Putamen (tissue), 1 donor: ENCODE measurements at places on chromosomes 5 and 9.

- no peak for DNase-seq
These were observed 2.9 kb upstream of the VCP start for GRCh38 chr9:35075358-35075757.

- no peak for DNase-seq
These were observed 115.8 kb upstream of the SLC25A48 start for GRCh38 chr5:135718651-135719050.

DNA sequence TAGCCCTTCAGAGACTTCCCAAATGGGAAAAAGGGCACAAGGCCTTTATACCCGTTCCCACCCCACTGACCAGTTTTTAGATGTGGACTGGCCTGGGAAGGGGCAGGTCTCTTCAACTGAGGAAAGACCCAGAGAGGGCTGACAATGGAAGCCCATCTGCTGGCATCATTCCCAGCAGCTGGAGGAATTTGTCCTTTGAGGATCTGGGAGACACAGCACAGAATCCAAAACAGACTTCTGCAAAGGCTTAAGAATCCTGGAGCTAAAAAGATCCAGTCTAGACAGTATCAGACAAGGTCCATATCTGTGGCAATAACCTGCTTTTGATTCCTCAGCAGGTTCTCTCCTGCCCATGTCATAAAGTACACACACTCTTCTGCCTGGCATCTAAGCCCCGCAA lies 329.2 kb downstream of the TMEM167A start:
- no peak for DNase-seq

DNA sequence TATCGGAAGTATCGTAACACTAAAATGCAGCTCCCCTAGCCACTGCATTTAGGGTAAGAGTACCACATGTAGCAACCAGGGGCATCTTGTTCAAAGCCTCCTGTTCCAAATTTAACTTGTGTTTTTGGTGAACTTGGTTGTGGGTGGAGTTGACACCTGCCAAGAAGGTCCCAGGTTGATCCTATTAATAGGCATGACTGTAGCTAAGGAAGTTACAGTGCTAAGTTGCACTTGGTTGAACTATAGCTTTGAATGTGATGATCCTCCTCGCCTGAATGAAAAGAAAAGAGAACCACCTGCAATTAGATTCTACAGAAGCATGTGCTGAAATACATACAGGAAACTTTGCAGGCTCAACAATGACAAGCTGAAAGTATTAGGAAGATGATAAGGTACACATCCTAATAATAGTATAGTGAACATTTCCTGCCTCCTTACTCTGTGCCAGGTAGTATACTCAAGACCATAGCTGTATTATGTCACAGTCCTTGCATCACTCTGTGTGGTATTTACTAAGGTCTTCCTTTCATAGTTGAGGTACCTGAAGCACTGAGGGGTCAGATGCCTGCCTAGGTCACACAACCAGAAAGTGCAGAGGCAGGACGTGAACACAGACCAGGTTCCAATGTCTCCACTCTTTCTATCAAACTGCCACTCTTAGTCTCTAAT lies 64.5 kb upstream of the PIP5K1B start:
- no peak for DNase-seq

- no peak for DNase-seq
These were observed 12.6 kb upstream of the CCNG1 start for GRCh38 chr5:163424836-163425235.

GRCh38 chr9:105233873-105234272 lies 10.6 kb upstream of the SLC44A1 start:
- no peak for DNase-seq

- DNase-seq: no peak
These were observed 58.0 kb downstream of the ADAMTS16 start for GRCh38 chr5:5198135-5198534.
